IPS DF 19.7 (cell line): ENCODE measurements at places on chromosomes 13 and 19.

DNA sequence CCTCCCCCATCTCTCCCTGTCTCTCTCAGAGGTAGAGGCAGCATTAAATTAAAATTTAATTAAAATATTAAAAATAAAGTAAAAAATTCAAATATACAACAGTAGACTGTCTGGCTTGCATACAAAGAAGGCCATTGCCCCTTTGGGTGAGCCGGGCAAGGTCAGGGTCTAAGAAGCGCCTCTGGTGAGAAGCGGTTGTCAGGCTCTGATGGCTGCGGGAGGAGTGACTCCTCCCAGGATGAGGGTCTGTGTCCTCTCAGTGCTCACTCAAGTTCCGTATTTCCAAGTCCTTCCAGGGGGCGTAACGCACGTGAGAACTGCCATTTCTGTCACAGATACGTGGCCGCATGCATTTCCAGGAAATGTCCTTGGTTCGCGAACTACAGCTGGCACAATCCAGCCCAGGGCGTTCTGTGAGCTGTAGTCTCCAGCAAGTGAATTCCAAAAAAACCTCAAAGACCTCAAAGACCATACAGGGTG, 737 bp upstream of the ZNF181 start:
- no peak for DNase-seq

- DNase-seq = no peak
Measured at GRCh38 chr13:35470671-35471661, 5.5 kb downstream of the MAB21L1 start.

DNA sequence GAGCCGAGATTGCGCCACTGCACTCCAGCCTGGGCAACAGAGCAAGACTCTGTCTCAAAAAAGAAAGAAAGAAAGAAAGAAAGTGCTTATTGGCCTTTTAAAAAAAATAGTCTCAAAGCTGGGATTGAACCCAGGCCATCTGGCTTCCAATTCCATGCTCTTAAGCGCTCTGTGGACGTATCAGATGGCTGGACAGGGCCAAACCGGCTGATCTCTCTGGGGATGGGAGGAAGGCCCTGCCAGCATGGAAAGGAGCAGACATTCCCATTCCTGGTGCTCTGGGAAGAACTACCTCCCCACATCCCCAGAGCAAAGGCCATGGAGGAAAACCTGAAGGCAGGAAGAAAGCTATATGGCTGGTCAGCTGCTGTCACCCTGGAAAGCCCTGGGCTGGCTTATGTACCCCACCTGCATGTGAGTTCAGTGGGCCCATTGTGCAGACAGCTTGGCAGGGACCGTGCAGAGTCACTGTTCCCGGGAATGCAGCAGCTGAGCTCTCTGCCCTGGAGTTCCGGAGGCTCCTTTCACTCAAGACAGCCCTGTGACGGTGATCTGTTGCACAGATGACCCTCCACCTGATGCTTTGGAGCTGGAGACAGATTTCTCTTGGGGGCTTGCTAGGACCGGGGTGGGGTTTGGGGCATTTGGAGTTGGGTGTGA, 84.3 kb downstream of the SIPA1L3 start:
- no peak for DNase-seq

DNA sequence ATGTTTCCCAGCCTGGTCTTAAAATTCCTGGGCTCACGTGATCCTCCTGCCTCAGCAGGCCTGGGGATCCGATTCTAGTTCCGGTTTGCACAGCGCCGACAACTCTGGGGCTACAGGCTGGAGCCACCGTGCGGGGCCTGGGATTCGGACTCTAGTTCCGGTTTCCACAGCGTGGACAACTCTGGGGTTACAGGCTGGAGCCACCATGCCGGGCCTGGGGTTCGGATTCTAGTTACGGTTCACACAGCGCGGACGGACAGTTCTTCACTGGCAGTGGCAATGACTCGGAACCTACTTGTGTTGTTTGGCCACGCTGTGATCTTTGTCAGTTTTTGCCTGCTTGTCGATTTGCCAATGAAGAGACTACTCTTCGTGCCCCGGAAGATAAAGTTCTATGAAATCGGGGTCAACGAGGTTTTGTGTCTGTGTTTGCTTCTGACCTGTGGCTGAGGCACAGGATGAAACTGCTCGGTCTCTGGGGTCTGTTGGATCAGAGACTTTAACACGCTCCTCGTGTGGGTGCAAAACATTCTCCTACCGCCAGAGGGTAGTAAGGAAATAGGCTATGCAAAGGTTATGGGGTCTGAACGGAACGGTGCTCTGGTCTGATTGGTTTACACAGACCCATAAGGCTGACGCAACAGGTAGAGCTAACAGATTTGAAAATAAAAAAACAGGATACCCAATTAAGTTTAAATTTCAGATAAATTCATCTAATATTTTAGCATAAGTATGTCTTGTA, 12.1 kb upstream of the ZSCAN1 start:
- DNase-seq = peak; percentile 88

GRCh38 chr13:44140146-44140545, 233.5 kb upstream of the SERP2 start:
- no peak for DNase-seq

GRCh38 chr19:51549533-51550324, 18.3 kb upstream of the SIGLEC6 start:
- DNase-seq = no peak
